HFFc6 (cell line): ENCODE measurements at places on chromosomes 3 and 15. TPM values are rescaled to one million over a fixed set of nuclear protein-coding genes. Genes with fewer than 3 reads are reported as not detected.

DNA sequence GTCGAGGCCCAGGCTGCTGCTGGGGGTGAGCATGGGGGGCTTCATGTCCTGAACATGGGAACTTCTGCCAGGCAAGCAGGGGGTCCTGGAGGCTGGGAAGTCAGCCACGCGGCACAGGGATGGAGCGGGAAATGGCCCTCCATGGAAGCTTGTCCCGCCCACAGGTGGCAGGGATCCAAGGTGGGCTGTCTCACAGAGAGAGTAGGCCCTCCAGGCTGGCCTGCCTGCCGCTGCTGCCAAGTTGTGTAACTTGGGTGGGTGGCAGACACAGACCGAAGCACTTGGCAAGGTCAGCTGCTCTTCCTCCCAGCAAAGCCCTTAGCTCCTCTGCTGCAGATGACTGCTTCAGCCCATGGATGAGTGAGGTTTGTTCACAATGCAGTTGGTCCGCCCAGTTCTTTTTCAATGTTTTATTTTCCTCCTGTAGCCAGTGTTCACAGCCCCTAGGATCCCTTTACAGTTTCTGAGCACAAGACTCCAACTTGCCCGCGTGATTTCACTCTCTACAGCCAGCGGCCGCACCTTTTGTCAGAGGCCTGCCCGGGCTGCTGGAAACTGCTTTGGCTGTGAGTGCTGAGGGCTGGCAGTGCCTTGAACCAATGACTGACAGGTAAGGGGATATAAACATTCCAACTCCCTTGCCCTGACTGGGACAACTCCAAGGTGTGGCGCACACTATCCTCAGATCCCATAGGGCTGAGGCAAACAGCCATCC lies 26.7 kb downstream of the HCN4 start:
- no peak for DNase-seq

DNA sequence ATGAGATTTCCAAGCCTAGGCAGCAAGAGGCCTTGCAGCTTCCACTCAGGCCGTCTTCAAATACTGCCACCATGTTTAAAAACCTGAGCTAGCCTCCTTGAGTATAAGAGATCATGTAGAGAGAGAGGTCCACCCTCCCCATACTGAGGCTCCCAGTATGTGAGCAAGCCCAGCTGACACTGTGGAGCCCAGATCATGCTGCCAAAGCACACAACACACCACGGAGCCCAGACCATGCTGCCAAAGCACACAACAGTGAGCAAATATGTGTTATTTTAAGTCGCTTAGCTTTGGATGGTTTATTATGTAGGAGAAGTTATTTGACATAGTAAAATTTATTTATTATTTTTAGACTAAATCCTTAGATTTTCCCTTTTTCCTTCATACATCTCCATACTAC lies 333.7 kb downstream of the CTNNB1 start:
- no peak for DNase-seq

- DNase-seq: no peak
Observed at GRCh38 chr3:2826453-2826852, 283.7 kb downstream of the IL5RA start.

DNA sequence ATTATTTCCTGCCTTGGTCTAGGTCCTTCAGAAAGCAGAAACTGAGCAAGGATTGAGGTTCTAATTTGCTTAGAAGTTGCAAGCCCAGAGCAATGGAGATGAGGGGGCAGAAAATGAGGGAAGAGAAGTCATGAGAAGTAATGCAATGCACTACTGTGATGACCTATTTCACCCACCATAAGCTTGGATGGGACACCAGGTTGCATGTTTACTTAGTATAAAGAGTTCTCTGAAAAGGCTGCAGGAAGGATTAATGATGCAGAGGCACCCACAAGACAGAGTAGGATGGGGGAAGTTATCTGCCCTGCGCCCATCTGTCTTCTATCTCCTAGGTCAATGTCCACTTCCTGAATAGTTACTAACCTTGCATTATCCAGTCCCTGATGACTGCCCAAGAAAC lies 84.8 kb upstream of the SNRK start:
- DNase-seq: no peak

GRCh38 chr3:144521131-144521530 lies 549.5 kb downstream of the DIPK2A start:
- DNase-seq: no peak

DNA sequence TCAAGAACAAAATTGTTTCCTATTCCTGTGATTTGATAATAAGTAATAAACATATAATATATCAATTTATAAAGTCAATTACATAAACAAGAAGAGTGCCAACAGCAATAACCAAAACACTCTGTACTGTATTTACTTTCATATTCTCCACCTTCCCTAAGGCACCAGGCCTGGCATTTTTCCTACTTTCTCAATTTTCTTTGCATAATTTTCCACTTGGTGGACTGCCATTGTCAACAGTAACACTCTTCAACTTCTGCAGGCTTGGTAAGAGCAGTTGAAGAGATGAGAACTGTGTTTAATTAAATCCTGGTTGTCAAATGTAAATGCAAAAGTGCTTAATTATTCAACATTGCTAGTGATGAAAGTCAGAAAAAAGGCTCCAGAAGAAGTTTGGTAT lies 229.8 kb upstream of the PLSCR5 start:
- DNase-seq: no peak

- DNase-seq: no peak
Observed at GRCh38 chr15:45026651-45027190, 3.7 kb downstream of the SORD start.

PLIN1 gene
- total RNA-seq: not detected in 3 replicates

CLDN18 gene
- not detected in 3 replicates for total RNA-seq
